ENCODE measurements at places on chromosomes 5 and 9. TPM values are rescaled to one million over a fixed set of nuclear protein-coding genes. Genes with fewer than 3 reads are reported as not detected.

- DNase-seq = peak; percentile 65
Measured at GRCh38 chr5:151742870-151743294, 15.5 kb downstream of the ATOX1 start.

SAXO1 gene
- 0.02 TPM for total RNA-seq

FOXD4L4 gene
- total RNA-seq = 0.14 TPM

GRCh38 chr5:147179562-147180147, 55.2 kb upstream of the STK32A start:
- no peak for DNase-seq

DNA sequence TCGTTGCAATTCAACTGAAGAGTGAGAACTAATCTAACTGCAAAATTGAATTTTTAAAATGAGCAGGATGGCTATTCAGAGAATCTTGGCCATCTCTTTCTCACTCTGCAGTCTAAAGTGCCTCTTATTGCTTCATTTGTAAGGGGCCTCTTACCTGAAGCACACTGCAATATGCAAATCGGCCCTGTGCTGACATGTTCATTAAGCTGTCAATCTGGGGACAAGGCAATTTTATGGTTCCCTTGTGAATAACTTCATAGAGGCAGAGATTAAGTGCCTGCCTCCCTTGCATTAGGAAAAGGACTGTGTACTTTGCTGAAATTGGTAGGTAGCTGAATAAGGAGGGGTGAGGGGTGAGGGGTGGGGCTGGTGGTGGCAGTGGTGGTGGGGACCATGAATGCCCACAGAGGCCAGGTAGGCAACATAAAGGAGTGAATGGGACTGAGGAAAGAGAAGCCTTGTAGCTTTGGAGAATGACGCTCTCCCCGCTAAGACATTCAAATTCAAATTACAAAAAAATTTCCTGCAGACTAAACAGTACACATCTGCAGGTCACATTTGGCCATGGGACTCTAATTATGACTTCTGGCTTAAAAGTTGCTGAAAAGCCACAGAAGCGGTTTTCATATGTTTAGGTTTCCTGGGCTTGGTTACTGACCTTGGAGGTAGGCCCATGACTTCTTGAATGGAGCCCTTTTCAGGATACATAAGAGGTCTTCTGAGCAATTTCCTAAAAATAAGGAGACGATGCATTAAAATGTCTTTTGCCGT, 25.0 kb downstream of the TNFSF8 start:
- no peak for DNase-seq

KIF20A gene
- total RNA-seq = 66.9 TPM

- no peak for DNase-seq
Measured at GRCh38 chr5:80408484-80409366, 861 bp downstream of the ZFYVE16 start.

- no peak for DNase-seq
Measured at GRCh38 chr9:7033076-7034045, 275.6 kb downstream of the KDM4C start.

DNA sequence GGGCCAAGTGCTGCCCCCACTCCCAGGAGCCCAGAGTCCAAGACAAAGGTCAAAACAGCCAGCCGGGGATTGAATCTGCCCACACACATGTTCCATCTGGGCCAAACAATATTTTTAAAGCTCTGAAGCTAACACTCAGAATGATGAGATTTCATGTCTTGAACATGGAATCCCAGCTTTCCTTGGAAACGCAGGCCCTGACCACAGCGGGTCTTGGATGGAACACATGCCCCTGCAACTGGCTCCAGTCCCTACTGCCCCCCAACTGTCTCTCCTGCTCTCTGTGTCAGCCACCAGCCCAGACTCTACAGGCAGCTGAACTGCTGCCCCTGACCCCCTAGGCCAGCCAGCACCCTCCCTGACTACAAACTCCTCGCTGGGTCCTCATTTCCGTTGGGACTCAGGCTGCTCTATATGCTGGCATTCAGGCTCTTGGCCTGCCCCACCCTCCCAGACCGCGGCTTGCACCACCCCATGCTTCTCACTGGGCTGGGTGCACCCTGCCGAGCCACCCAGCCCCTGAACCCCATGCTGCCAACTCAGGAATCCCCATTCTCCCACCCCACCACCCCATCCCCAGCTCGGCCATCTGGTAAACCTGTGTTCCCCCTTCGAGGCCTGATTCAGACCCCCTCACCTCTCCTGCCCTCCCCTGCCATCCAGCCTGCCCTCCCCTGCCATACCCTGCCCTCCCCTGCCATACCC, 71.7 kb downstream of the ADAMTS2 start:
- DNase-seq = no peak

DNA sequence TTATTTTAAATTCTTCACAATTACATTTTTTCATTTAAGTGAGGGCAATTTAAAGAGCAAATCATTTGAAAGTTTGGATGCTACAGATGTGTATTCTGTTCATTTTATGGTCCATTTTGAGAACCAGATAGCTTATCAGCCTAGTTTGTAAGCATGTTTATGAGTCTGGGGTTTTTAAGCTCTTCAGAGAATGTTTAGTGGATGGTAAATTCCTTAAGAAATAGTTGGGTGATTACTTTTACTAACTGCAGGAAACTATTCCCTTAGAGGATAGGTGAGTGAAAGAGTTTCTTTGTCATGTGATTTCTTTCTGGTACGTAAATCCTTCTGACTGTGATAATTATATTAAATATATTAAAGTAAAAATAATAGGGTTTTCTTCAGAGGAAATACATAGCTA, 17.6 kb downstream of the RASGRF2 start:
- DNase-seq = no peak

Data from WTC11 (cell line).